MM.1S (cell line): ENCODE measurements at places on chromosomes 13 and 19.

DNA sequence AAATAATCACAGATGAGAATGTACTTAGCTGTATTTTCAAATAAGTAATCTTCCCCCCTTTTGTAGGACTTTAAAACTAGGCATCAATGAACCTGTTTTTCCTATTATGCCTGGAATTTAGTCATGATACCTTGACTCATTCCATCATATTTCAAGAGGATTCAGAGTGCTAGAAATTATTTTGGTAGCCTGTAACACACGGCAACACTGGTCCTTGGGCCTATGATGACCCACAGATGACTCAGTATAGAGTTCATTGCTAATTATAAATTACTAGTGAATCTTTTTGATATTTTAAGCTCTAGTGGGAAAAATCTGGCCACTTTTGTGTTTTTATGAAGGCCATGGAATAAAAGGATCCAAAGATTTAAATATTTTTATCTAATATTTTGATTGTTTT is 26.0 kb upstream of the GARRE1 start:
- H3K27me3 ChIP-seq, result no peaks in the 10 kb centered on the region
- H3K27ac ChIP-seq, result no peak overlapping the region
- H3K4me3 ChIP-seq, result no peak overlapping the region
- DNase-seq, result no peak

GRCh38 chr19:11261971-11262839 is at the start of gene DOCK6:
DOCK6 (minus strand) TSS chr19:11262524; CDS start chr19:11262440, 84 bp downstream.
- no peak within 1 kb of the TSS for H3K27ac ChIP-seq
- H3K27me3 ChIP-seq, result peaks cover 76% of the 10 kb centered on the region
- no peak for DNase-seq
- H3K4me3 ChIP-seq, result peak within 1 kb of the TSS; percentile 63

- no peak overlapping the region for H3K27ac ChIP-seq
- DNase-seq, result no peak
- H3K36me3 ChIP-seq, result no peaks in the 10 kb centered on the region
- H3K4me3 ChIP-seq, result no peak overlapping the region
- H3K27me3 ChIP-seq, result no peaks in the 10 kb centered on the region
Measured at GRCh38 chr13:37412241-37412921, 186.2 kb downstream of the POSTN start.

- peak overlapping the region; percentile 78 for H3K4me3 ChIP-seq
- H3K27ac ChIP-seq, result peak overlapping the region; percentile 90
- DNase-seq, result peak; percentile 100
- no peaks in the 10 kb centered on the region for H3K27me3 ChIP-seq
Measured at GRCh38 chr19:2084993-2085720, 11.0 kb downstream of the MOB3A start.

GRCh38 chr19:6092329-6093286 is 17.7 kb downstream of the RFX2 start:
- H3K27ac ChIP-seq, result no peak overlapping the region
- no peaks in the 10 kb centered on the region for H3K4me1 ChIP-seq
- peaks cover 90% of the 10 kb centered on the region for H3K27me3 ChIP-seq
- H3K36me3 ChIP-seq, result no peaks in the 10 kb centered on the region
- no peak for DNase-seq

DNA sequence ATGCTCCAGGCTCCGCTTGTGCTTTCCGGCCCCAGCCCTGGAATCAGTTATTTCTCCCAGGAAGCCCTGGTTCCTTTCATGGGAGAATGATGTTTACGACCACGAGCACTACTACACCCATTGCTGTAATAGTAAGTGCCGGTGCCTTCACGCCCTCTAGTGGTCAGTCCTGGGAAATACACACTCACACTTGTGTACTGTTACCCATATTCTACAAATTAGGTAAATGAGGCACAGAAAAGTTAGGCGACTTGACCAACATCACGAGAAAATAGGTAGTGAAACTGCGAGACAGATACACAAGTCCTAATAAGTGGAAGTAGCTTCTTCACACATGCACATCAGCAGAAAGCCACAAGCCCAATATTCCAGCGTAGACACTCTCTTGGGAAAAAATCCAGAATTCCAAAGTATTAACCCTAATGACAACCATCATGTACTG is 21.7 kb downstream of the CEACAM21 start:
- peak; percentile 73 for DNase-seq
- no peak overlapping the region for H3K27ac ChIP-seq
- no peaks in the 10 kb centered on the region for H3K36me3 ChIP-seq
- H3K4me3 ChIP-seq, result no peak overlapping the region
- no peaks in the 10 kb centered on the region for H3K4me1 ChIP-seq
- H3K27me3 ChIP-seq, result peaks cover 33% of the 10 kb centered on the region

- DNase-seq, result no peak
- peaks cover 67% of the 10 kb centered on the region for H3K27me3 ChIP-seq
- no peak overlapping the region for H3K27ac ChIP-seq
- H3K4me3 ChIP-seq, result no peak overlapping the region
Measured at GRCh38 chr19:48006762-48007161, 12.3 kb downstream of the ELSPBP1 start.

DNA sequence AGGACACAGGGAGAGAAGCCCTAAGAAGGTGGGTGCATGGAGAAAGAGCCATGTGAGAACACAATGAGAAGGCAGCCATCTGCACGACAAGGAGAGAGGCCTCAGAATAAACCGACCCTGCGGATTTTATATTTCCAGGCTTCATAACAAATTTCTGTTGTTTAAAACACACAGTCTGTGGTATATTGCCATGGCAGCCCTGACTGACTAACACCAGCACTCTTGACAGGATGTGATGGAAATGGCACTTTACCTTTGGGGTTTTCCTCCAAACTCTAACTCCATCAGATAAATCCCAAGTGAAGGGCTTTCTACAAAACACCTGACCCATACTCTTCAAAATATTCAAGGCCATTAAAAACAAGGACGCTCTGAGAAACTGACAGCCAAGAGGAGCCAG is 13.2 kb upstream of the MED4 start:
- no peaks in the 10 kb centered on the region for H3K36me3 ChIP-seq
- no peak overlapping the region for H3K4me3 ChIP-seq
- H3K27me3 ChIP-seq, result no peaks in the 10 kb centered on the region
- no peak overlapping the region for H3K27ac ChIP-seq
- H3K4me1 ChIP-seq, result no peaks in the 10 kb centered on the region

GRCh38 chr19:41327576-41328156 is 17.7 kb downstream of the CCDC97 start:
- DNase-seq, result peak; percentile 95
- no peaks in the 10 kb centered on the region for H3K36me3 ChIP-seq
- peaks cover 18% of the 10 kb centered on the region for H3K4me1 ChIP-seq
- H3K27ac ChIP-seq, result peak overlapping the region; percentile 75
- H3K4me3 ChIP-seq, result peak overlapping the region; percentile 60

DNA sequence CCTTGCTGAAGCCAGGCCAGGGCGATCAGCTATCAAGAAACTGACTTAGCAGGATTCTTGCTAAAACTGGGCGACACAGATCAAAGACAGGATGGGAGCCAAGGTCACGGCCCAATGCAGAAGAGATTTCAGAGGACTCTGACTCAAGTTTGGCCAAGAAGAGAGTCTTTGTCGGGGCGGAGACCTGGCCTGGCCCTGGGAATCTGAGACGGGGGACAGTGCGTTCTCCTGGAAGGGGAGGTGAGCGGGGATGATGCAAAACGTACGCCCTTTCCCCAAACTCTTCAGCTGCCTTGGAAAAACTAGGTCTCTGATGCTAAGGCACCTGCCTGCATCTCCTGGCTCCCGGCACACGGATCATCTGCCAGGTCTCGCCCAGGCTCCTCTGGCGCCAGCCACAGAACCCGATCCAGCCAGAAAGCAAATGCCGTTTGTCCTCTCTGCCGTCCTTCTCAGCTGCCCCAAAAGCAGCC is 9.8 kb downstream of the MVB12A start:
- H3K27ac ChIP-seq, result no peak overlapping the region
- peaks cover 24% of the 10 kb centered on the region for H3K27me3 ChIP-seq
- H3K4me3 ChIP-seq, result no peak overlapping the region
- no peak for DNase-seq
- no peaks in the 10 kb centered on the region for H3K4me1 ChIP-seq

DNA sequence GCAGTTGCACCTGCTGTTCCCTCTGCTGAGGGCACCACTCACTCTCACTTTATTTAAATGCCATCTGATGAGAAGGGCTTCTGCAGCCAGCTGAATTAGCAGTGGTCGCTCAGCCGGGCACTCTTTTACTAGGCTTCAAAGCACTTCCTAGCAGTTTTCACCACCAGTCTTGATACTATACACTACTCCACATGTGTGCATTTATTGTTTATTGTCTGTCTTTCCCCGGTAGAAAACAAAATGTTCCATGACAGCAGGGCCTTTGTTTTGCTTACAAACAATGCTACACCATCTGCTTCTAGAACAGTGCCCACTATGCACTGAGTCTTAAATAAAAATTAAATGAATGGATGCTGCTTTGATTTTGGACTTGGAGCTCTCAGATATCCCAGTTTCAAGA is 404.9 kb downstream of the FGF14 start:
- no peak overlapping the region for H3K27ac ChIP-seq
- H3K4me1 ChIP-seq, result no peaks in the 10 kb centered on the region
- no peaks in the 10 kb centered on the region for H3K36me3 ChIP-seq
- no peak overlapping the region for H3K4me3 ChIP-seq
- no peak for DNase-seq
- H3K27me3 ChIP-seq, result no peaks in the 10 kb centered on the region

DNA sequence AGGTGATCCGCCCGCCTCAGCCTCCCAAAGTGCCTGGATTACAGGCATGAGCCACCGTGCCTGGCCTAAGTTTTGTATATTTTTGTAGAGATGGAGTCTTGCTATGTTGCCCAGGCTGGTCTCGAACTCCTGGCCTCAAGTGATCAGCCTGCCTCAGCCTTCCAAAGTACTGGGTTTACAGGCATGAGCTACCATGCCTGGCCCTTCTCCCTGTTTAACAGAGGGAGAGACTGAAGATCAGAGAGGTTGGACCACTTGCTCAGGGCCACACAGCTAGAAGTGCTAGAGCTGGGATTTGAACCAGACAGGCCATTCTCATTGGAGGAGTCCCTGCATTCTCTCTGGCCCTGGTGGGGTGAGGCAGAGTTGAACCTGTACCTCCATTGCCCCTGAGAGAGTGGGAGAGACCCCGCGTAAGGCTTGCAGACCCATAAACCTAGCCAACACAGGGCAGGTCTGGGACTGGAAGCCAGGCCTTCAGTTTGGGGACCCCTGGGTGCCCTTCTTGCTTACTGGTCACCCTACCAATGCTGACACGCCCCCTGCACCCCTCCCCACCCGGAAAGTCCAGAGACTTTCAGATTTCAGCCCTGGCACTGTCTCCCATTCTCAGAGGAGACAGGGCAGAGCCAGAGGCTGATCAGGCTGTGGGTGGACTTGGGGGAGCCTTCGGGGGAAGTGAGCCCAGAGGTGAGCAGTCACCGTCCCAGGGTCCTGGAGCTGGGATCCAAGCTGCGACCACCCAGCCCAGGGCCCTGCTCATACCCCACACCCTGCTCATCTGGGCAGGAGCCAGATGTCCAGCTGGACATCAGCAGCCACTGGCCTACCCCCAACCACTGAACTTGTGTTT is 13.3 kb downstream of the TTYH1 start:
- no peaks in the 10 kb centered on the region for H3K4me1 ChIP-seq
- H3K27me3 ChIP-seq, result peaks cover 64% of the 10 kb centered on the region
- H3K27ac ChIP-seq, result no peak overlapping the region
- H3K4me3 ChIP-seq, result no peak overlapping the region
- no peak for DNase-seq
- no peaks in the 10 kb centered on the region for H3K36me3 ChIP-seq

GRCh38 chr19:15673176-15673654 is 328 bp downstream of the CYP4F12 start:
- H3K4me1 ChIP-seq, result no peaks in the 10 kb centered on the region
- no peak overlapping the region for H3K4me3 ChIP-seq
- H3K27me3 ChIP-seq, result peaks cover 10% of the 10 kb centered on the region; the same call in 1 of the 2 replicates
- no peak overlapping the region for H3K27ac ChIP-seq
- DNase-seq, result no peak

- H3K27me3 ChIP-seq, result no peaks in the 10 kb centered on the region
- no peak overlapping the region for H3K4me3 ChIP-seq
- no peaks in the 10 kb centered on the region for H3K4me1 ChIP-seq
- no peak for DNase-seq
- H3K36me3 ChIP-seq, result no peaks in the 10 kb centered on the region
Measured at GRCh38 chr13:71360041-71360440, 507.0 kb downstream of the DACH1 start.

GRCh38 chr13:23021906-23022305 is 158.9 kb upstream of the SGCG start:
- H3K27ac ChIP-seq, result no peak overlapping the region
- H3K27me3 ChIP-seq, result no peaks in the 10 kb centered on the region
- no peaks in the 10 kb centered on the region for H3K4me1 ChIP-seq
- DNase-seq, result no peak
- no peak overlapping the region for H3K4me3 ChIP-seq

- peaks cover 28% of the 10 kb centered on the region for H3K36me3 ChIP-seq
- no peak overlapping the region for H3K4me3 ChIP-seq
- no peaks in the 10 kb centered on the region for H3K4me1 ChIP-seq
- no peaks in the 10 kb centered on the region for H3K27me3 ChIP-seq
Measured at GRCh38 chr13:113638806-113639205, 19.2 kb downstream of the ATP4B start.

GRCh38 chr13:110359840-110360301 is 52.8 kb downstream of the COL4A2 start:
- H3K27ac ChIP-seq, result no peak overlapping the region
- no peaks in the 10 kb centered on the region for H3K36me3 ChIP-seq
- DNase-seq, result no peak
- no peaks in the 10 kb centered on the region for H3K27me3 ChIP-seq
- H3K4me1 ChIP-seq, result no peaks in the 10 kb centered on the region

GRCh38 chr19:57096685-57097361 is 23.0 kb upstream of the USP29 start:
- H3K36me3 ChIP-seq, result no peaks in the 10 kb centered on the region
- H3K27ac ChIP-seq, result no peak overlapping the region
- no peak overlapping the region for H3K4me3 ChIP-seq
- H3K4me1 ChIP-seq, result no peaks in the 10 kb centered on the region
- no peaks in the 10 kb centered on the region for H3K27me3 ChIP-seq
- DNase-seq, result no peak

DNA sequence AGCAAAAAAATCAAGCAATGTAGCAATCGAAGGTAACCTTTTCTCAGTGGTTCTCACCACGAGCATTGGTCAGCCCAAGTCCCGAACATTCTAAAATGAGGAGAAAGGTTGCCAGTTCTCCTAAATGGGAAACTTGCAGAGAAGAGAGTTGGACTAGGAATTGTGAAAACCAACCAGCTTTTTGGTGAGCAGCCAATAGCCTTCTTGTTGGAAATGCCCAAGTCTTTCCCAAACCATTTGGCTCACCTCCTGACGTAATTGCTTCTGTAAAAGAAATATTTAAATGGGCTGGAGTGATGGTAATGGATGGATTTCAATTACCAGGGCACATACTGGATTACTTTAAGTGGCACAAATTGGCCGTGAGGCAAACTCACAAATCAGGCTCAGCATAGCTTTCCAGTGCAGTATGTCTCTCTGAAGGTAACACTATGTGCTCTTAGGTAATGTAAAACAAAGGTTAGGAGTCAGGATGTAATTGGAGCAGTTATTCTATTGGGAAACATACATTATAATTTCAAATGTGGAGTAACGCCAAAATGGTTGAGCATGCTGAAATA is 423.2 kb downstream of the KLF5 start:
- H3K4me3 ChIP-seq, result no peak overlapping the region
- H3K36me3 ChIP-seq, result no peaks in the 10 kb centered on the region
- no peaks in the 10 kb centered on the region for H3K4me1 ChIP-seq
- no peaks in the 10 kb centered on the region for H3K27me3 ChIP-seq
- no peak overlapping the region for H3K27ac ChIP-seq

GRCh38 chr19:56076498-56076897 is 44.6 kb downstream of the ZNF787 start:
- H3K27ac ChIP-seq, result no peak overlapping the region
- H3K36me3 ChIP-seq, result no peaks in the 10 kb centered on the region
- H3K4me1 ChIP-seq, result no peaks in the 10 kb centered on the region

- H3K27ac ChIP-seq, result no peak overlapping the region
- H3K36me3 ChIP-seq, result no peaks in the 10 kb centered on the region
- no peak for DNase-seq
- no peak overlapping the region for H3K4me3 ChIP-seq
- H3K4me1 ChIP-seq, result peaks cover 32% of the 10 kb centered on the region
- H3K27me3 ChIP-seq, result peaks cover 30% of the 10 kb centered on the region
Measured at GRCh38 chr19:13100841-13101589, 1.6 kb downstream of the LYL1 start.
